ENCODE measurements at places on chromosomes 2 and 18.

GRCh38 chr2:231163414-231164095 lies 34.9 kb upstream of the ARMC9 start:
- no peak for DNase-seq

GRCh38 chr2:202632682-202633290 lies 2.0 kb upstream of the FAM117B start:
- DNase-seq = no peak

GRCh38 chr2:65300134-65300760 lies 72.6 kb downstream of the ACTR2 start:
- no peak for DNase-seq

- DNase-seq = no peak
These were observed 258.3 kb downstream of the PRKCE start for GRCh38 chr2:45909677-45910191.

DNA sequence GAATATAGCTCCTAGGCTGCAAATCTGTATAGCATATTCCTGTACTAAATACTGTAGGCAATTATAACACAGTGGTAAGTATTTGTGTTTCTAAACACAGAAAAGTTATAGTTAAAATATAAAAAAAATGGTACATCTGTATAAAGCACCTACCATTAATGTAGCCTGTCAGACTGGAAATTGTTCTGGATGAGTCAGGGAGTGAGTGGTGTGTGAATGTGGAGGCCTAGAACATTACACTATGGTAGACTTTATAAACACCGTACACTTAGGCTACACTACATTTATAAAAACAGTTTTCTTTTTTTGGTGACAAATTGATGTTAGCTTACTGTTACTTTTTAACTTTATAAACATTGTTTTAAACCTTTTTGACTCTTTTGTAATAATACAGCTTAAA lies 226.3 kb downstream of the CCDC85A start:
- no peak for DNase-seq

DNA sequence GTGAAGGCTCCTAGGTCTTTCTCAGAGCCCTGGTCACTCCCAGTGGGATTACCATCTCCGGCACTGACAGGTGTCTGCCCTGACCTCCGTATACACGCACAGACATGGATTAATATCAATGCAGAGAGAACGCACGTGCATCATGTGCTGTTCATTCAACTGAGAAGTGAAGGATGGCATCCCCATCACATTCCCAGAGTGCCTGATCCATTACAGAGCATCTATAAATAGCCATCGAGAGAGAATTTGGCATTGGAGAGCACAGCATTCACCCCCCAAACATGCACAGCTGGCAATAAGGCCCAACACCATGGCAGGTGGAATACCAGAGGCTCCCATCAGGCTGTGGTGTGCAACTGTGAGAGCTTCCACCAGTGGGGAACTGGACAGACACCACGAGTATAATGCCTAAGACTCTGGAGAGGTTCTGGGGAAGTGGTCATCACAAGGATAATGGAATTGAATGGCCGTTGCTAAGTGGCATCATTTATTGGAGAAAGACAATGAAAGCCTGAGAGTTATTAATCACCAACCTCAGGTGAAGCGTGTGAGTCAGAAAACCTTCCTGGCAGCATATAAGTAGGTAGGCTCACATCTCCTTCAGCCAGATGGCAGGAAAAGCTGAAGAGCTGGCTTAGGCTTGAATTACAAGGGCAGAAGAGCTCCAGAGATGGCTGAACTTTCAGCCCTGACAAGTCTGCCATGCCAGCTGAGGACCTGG lies 244.5 kb upstream of the ID2 start:
- no peak for DNase-seq

DNA sequence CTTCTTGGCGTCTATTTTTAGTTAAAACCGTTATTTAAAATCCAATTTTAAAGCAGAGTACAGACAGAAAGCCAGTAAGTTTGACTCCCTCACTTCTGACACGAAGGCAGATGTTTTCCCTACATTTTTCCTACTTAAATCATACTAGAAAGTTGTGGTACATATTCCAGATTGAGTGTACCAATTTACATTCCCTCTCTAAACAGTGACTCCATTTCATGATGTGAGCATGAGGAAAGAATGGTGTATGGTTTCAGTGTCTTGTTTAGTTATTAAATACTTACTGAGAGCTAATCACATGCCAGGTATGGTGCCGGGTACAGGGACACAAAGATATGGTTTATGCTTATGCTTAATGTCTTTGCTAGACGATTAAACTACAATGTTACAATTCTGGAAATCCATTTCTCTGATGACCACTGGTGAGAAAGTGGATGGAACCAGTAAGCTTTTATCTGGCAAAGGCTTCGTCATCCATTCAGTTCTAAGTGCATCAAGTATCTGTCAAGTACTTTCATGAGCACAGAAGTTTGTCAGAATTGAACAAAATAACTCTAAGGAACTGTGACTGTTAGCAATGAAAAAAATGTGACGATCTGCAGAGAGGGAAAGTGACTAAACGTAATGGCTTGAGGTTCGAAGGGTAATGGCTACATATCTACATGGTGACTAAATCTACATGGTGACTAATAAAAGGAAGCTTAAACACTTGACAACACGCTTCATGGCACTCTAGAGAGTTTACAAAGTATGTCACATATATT lies 25.7 kb downstream of the MAP4K3 start:
- DNase-seq = no peak

DNA sequence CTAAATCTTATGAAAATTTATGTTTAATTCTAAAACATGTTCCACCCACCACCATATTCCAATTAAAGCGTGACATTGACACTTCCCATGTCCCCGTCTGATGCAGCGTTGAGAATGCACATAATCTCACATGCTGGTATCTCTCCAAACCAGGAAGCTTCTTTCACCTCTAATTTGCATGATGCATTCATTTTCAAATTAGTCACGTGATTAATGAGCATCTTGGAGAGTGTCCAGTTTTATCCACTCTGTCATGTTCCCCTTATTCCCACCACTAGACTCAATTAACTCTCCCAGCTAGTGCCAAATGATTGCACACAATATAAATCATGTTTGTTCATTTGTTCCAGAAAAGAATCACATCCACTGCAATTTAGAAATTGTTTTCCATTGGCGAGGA lies 105.8 kb downstream of the RIT2 start:
- no peak for DNase-seq

- no peak for DNase-seq
These were observed 180.7 kb upstream of the POU3F3 start for GRCh38 chr2:104673225-104673624.

GRCh38 chr2:86372133-86372532 lies 34.7 kb upstream of the REEP1 start:
- DNase-seq = no peak

GRCh38 chr2:28653892-28654662 lies 97.6 kb upstream of the PPP1CB start:
- DNase-seq = no peak

DNA sequence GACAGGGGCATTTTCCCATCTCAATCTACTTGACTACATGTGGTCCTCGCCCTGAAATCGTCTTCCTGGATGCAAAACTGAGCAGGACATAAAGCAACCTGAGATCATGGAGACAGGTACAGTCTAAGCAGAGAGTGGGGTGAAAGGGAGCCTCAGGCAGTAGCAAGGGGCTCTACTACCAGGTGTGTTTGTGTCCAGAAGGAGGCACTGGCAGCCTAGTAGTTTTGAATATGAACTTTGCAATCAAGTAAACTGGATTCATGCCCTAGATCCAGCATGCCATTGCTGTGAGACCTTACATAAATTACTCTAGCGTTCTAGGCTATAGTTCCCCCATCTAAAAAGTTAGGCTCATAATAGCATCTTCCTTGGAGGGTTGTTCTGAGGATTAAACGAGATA lies 147.4 kb downstream of the TXNL1 start:
- no peak for DNase-seq

GRCh38 chr2:38427054-38427453 lies 50.0 kb upstream of the ATL2 start:
- DNase-seq = no peak

- DNase-seq = no peak
These were observed 11.0 kb downstream of the TTN start for GRCh38 chr2:178796079-178796677.

GRCh38 chr2:70558195-70558808 lies 4.7 kb upstream of the TGFA start:
- no peak for DNase-seq

DNA sequence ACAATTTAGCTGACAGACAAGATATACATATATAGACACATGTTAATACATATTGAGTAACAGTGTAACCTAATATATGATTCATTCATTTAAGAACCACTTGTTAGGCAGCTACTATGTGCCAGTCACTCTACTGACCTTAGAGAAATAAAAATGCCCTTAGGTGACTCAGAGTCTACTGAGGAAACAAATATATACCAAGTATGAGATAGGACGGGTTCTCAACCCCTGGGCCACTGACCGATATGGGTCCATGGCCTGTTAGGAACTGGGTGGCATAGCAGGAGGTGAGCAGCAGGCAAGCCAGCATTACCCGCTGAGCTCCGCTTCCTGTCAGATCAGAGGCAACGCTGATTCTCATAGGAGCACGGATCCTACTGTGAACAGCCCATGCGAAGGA lies 14.8 kb downstream of the STRN start:
- no peak for DNase-seq

- no peak for DNase-seq
These were observed 84.1 kb downstream of the TMEM237 start for GRCh38 chr2:201559067-201559710.

- DNase-seq = no peak
These were observed 3.3 kb upstream of the WNT10A start for GRCh38 chr2:218877331-218877730.

GRCh38 chr18:62458868-62459716 lies 63.7 kb upstream of the ZCCHC2 start:
- no peak for DNase-seq

DNA sequence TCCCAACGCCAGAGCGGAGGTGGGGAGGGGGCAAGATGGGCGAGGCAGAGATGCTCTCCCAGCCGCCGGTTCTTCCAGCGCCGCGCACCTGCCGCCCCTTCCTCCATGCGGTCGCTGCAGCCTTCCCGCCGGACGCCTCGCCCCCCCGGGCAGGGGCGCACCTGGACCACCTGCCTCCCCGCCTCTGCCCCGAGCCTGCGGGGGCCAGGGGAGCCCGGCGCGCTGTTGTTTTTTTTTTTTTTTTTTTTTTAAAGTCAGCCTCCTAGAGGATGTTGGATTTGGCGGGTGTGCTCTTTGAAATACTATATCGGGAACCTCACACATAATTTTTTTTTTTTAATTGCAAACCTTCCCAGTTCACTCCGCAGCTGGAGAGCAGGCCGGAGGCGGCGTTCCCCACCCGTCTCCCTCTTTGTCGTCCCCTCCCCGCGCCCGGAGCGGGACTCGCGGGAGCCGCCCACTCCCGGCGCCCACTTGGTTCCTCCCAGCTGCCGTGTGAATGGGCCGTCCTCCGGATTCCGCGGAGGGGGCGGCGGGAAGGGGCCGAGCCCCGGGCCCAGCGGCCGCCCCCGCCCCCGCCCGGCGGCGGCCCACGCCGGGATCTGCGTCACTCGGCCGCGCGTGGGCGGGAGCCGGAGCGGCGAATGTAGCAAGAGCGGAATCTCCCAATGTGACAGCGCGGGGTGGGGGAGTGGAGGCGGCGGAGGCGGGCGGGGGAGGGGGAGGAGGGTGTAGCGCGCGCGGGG lies 421 bp upstream of the NAB1 start:
- DNase-seq = peak; percentile 94

- peak; percentile 60 for DNase-seq
These were observed 54.1 kb downstream of the E2F6 start for GRCh38 chr2:11411768-11412448.

GRCh38 chr2:70247364-70248180 lies 856 bp downstream of the TIA1 start:
- no peak for DNase-seq

DNA sequence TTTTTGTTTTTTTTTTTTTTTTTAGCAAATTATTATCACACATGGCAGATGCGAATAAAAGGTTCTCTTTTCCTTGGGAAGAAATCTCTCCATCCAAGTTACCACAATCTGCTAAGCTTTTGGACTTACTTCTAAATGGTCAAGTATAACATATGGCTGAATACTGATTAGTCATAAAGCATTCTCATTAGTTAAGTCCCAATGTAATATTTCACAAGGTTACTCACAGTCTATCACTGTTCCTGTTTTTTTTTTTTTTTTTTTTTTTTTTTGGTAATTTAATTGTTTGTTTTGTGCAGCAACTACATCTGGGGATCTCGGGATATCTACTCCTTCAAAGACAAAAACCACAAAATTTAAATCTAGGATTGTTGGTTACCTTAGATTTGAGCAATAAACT lies 771.7 kb downstream of the CPS1 start:
- no peak for DNase-seq

GRCh38 chr2:20596973-20597859 lies 53.7 kb downstream of the HS1BP3 start:
- DNase-seq = peak; percentile 90

- no peak for DNase-seq
These were observed 96.5 kb upstream of the PIEZO2 start for GRCh38 chr18:11245879-11246278.

DNA sequence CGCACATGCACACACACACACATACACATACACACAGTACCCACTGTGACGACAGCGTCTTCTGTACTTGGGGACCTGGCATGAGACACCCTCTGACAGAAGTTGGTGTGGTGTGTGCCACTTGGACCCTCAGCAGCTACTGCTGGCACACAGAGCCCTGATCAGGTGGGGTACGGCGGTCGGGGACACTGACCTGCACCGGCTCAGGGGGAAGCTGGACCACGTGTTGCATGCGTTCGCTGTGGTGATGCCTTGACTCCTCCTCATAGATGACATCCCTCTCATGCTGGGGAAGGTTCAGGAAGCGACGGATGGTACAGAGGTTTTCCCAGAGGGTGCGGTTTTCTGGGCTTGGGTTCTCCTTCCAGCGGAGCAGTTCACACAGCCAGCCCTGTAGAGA lies 149.2 kb downstream of the SATB2 start:
- DNase-seq = peak; percentile 40

DNA sequence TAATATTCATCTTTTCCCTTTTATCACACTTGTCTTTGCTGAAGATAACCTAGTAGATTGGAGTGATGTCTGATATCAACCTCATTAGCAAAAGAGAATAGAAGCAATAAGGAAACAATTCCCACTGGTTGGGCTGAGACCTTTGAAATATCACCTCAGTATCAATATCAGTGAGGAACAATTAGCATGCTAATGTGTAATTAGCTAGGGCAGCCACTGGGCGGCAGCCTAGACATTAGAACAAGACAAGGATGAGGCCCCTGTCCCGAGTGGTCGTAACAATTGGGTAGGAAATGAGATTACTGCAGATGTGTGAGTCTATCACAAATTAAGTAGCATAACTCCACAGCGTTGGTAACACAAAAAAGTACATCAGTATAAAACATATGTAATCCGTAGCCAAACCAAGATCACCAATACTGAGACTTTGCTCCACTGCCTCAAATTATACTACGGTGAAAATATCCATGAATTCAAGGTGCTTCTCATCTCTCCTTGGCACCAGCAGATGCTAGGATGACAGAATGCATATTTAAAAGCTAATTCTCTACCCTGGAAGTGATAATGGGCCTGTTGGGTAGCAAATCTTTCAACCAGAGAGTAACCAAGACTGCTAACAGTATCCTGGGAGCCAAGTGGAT lies 99.1 kb downstream of the ALPK2 start:
- peak; percentile 66 for DNase-seq
